Stimulated activated CD4-positive, alpha-beta T cell treated with anti-CD3 and anti-CD28 coated beads, Interleukin-12 subunit alpha, Interleukin-12 subunit beta, amount 100 ng/mL, for 24 hours (primary cell): ENCODE measurements at places on chromosomes 16 and 17.

DNA sequence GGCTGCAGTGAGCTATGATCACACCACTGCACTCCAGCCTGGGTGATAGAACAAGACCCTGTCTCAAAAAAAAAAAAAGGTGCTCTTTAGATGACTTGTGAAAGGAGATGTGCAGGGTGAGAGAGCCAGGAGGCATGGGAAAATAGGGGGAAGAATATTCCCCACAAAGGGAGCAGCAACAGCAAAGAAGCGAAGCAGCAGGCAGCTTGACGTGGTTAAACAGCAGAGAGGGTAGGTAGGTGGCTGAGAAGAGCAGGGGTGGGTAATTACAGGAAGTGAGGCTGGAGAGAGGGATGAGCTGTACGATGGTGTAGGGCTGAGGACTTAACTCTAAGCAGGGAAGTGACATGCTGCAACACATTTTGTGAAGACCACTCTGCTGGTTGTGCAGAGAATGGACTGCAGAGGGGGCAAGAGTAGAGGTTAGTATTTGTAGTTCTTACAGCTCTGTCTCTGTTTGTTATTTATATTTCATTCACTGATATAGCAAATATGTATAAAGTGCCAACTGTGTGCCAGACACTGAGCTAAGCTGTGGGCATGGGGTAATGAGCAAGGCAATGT is 1.6 kb downstream of the HEATR3 start:
- no peak for DNase-seq

DNA sequence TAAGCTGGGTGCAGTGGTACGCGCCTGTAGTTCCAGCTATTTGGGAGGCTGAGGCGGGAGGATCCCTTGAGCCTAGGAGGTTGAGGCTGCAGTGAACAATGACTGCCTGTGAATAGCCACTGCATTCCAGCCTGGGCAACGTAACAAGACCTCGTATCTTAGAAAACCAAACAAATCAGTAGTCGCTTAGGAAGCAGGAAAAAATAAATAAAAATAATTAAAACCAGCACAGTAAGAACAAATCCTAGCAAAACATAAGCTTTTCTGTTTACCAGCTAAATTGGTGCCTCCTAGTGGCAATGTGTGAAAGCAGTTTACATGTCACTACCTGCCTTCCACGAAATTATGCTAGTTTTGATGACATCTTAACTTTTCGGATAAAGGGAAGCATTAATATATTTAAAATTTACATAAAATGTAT is 1.3 kb downstream of the ARMC5 start:
- no peak for DNase-seq

GRCh38 chr17:917941-918740 is 61.4 kb downstream of the NXN start:
- DNase-seq, result no peak

GRCh38 chr16:89093602-89094251 is at the start of gene ACSF3:
Gene ACSF3 (plus strand): TSS chr16:89093852. CDS start chr16:89100682, 6,830 bp downstream.
- DNase-seq, result peak; percentile 45

DNA sequence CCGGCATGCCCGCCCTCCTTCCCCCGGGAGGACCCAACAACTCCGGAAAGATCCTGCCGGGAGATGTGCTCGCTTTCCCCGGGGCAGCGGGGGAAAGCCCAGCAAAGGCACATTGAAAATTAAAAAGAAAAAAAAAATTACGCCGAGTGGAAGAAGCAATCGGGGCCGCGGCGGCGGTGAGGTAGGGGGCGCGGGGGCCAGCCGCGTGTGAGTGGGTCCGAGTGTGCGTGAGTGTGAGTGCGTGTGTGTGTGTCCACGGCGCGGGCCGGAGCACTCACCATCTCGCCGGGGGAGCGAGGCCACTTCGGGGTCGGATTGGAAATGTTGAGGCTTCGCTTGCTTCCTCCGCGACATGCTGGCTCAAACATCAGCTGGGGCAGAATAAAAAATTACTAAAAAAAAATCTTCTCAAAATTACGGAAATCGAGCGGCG is at the start of gene SALL1:
Gene SALL1 (minus strand): TSS at position 383 of the 433 bp plus-strand sequence. CDS start 29 bp downstream, at position 354.
- DNase-seq, result no peak

GRCh38 chr17:72350073-72350472 is 229.3 kb downstream of the SOX9 start:
- DNase-seq, result no peak

- DNase-seq, result no peak
Measured at GRCh38 chr16:46632778-46633733, 11.9 kb upstream of the SHCBP1 start.

GRCh38 chr16:69424053-69424934 is at the start of gene CYB5B:
Gene CYB5B (plus strand): TSS chr16:69424619. CDS start chr16:69424684, 65 bp downstream.
- peak; percentile 87 for DNase-seq

- no peak for DNase-seq
Measured at GRCh38 chr16:49857423-49858181, 1.7 kb upstream of the ZNF423 start.
